ENCODE measurements at places on chromosomes 1 and 21. TPM values are rescaled to one million over a fixed set of nuclear protein-coding genes. Genes with fewer than 3 reads are reported as not detected.

DNA sequence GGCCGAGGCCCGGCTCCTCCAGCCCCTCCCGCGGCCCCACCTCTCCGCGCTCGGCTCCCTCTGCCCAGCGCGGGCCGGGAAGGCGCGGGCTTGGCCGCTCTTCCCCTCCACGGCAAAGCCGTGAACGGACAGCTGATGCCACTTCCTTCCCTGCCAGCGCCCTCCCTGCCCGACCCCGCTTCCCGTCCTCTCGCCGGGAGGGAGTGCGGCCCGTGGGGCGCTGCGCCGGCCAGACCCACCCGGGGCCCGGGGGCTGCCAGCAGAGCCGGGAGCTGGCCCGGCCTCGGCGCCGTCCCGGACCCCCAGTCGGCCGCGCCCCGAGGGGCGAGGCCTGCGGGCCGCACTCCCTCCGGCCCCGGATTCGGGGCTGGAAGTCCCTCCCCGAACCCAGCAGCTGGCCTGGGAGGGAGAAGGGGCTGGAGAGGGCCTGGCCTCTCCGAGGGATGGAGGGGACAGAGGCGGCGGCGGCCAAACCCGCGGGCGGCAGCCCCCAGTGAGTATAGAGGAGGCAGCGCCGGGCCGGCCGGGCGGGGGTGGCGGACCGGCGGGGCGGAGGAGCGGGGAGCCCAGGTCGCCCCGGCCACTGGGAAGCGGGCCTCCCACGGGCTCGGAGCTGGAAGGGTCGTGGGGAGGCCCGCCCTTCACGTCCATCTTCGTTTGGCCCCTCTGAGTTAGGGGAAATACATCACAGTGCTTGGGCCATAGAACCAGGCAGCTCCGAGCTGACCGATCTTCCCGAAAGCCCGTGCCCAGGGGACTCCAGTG lies at the start of gene KIAA1614:
KIAA1614 (plus strand) TSS at position 97 of the 765 bp plus-strand sequence; CDS start at position 444, 347 bp downstream.
- peak; percentile 82 for DNase-seq

- DNase-seq, result no peak
These were observed 123.6 kb upstream of the KCNJ6 start for GRCh38 chr21:38039841-38040240.

DNA sequence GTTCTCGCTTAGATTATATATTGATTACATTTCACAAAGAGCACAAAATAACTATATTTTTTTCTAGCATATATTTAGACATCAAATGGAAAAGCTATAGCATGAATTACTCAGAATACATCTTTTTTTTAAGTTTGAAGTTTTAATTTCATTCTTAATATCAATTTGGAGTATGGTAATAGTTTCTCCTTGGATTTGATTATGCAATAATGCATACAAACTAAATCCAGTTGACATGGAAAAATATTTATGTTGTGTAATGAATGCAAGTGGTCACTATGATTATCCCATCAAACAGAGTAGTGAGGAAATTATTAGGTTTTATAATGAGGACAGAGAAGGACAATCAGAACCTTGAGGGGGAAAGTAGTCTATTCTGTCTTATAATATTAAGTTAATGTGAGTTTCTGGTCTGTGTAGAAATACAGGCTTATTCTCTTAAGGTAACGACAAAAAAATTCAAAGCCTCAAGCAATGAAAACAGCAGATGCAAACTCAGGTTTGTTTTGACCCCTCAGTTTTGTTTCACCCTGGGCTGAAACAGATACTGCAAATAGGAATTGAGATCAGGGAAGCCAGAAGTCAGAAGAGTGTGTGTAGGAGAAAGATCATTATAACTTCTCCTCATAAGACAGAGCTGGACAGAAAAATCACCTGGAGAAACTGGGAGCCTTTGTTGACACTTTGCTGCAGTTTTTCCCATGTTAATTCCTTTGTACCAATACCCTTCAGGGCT lies 23.7 kb downstream of the LRRC8B start:
- DNase-seq, result no peak

GRCh38 chr1:117531222-117531621 lies 74.6 kb upstream of the TENT5C start:
- DNase-seq, result no peak

GRCh38 chr1:22291494-22291893 lies 148.6 kb upstream of the WNT4 start:
- DNase-seq, result no peak

GRCh38 chr1:3034728-3035562 lies 13.7 kb downstream of the ACTRT2 start:
- DNase-seq, result peak; percentile 62

DNA sequence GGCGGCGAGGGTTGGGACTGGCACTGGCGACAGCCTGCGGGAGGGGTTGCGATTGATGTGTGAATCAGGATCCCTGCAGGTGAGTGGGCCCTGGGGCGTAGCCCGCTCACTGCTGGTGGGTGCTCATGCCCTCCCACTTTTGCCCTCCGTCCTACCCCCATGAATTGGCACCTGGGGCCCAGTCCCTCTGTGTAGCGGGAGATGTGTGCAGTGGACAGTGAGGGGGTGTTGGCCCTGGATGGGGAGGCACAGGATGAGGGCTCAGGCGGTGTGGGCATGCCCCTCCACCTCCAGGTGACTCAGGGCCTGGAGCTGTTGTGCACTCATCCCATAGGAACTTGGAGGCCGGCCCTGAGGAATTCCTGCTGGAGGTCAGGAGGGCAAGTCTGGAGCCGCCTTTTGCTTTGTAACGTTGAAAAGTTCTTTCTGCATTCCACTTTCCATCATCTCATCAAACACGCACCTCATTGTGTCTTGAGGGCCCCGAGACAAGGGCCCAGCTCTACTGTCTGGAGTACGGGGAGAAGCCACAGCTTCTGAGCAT lies 3.0 kb downstream of the PEAR1 start:
- DNase-seq, result no peak

- DNase-seq, result no peak
These were observed 151.7 kb downstream of the PCP4 start for GRCh38 chr21:40018871-40019475.

DNA sequence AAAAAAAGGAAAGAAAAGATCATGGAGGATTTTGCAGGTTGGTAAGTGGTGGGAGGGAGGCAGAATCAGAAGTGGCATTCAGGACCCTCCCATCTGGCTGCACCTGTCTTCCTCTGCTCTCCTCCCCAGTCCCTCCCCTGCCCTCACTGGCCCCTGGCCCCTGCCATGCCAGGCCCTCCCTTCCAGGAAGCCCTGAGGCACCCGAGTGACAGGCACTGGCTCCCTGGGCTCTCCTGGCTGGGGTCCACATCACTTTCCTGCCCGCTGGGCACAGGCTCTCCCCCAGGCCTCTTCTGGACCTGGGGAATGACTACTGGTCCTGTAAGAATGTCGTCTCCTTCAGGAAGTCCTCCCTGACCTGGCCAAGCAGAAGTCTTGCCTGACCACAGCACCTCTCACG lies 15.3 kb upstream of the ADARB1 start:
- no peak for DNase-seq

DNA sequence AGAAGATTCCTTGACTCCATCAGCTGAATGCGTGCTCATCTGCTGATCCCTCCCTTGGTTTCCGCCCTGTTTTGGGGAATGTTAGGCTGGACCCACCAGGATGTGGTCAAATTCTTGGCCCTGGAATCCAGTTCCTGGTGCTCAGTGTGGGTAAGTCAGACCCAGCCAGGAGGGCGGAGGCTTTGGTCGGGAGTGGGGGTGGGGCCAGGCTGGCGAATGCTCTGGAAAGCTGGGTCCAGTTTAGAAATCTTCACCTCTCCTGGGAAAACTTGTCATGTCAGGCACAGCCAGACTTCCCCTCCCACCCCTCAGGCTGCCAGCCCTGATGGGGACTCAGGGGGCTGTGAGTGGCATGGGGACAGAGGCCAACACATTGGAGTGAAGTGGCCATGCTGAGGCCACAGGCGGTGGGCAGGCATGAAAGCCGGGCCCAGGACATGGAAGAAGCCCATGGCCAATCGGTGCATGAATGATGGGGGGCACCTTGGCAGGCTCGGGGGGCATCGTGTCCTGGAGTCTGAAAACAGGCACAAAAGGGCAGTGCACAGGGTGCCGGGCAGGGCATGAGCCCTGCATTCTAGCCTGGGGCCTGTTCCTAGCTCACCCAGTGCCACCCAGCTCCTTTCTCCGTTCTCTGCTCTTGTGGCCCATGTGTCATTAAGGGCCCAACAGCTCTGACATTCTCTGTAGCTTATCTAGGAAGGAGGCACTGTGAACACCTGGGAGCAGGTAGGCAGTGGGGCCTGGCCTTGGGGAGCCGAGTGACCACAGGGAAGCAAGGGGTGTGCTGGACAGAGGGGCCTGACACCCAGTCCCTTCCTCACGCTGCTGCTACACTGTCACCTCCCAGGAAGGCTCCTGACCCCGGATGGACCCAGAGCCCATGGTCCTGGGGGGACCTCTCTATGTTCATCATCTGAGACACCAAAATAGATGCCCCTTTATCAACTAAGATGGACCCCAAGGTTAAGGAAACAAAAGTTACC lies 14.6 kb upstream of the PADI1 start:
- no peak for DNase-seq

DNA sequence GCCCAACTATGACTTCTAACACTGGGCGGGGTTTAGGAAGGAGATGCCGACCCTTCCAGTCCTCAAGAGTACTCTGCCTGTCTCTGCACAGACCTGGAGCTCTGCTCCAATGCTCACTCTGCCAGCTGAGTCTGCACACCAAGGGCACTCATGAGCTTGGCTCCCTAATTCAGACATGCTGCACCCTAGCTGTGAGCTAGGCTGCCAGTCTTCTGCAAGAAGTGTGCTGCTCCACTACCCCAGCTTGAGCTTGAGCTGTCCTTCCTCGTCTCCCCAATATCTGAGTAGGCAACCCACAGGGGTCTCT lies 13.2 kb downstream of the TP53BP2 start:
- no peak for DNase-seq

GRCh38 chr1:200886594-200886993 lies 8.1 kb upstream of the INAVA start:
- no peak for DNase-seq

DNA sequence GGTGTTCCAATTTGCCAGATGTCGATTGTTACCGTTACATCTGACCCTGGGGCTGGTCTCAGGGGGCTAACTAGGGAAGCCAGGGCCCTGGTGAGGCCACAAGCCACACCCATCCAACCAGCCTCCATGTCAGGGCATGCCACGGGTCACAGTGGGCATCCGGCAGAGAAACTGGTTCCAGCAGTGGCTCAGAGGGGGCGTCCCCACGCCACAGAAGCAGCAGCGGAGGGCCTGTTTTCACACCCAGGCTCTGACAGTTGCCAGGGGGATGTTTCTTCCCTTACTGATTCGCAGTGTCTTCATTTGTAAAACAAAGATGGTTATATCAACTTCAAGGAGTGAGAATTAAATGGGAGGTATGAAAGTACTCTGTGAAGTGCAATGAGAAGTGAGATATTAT lies 75.0 kb upstream of the COX20 start:
- no peak for DNase-seq

GRCh38 chr1:156690675-156691036 lies 13.4 kb upstream of the NES start:
- no peak for DNase-seq

- DNase-seq, result peak; percentile 62
These were observed 63.7 kb upstream of the ABCG1 start for GRCh38 chr21:42155045-42155855.

DNA sequence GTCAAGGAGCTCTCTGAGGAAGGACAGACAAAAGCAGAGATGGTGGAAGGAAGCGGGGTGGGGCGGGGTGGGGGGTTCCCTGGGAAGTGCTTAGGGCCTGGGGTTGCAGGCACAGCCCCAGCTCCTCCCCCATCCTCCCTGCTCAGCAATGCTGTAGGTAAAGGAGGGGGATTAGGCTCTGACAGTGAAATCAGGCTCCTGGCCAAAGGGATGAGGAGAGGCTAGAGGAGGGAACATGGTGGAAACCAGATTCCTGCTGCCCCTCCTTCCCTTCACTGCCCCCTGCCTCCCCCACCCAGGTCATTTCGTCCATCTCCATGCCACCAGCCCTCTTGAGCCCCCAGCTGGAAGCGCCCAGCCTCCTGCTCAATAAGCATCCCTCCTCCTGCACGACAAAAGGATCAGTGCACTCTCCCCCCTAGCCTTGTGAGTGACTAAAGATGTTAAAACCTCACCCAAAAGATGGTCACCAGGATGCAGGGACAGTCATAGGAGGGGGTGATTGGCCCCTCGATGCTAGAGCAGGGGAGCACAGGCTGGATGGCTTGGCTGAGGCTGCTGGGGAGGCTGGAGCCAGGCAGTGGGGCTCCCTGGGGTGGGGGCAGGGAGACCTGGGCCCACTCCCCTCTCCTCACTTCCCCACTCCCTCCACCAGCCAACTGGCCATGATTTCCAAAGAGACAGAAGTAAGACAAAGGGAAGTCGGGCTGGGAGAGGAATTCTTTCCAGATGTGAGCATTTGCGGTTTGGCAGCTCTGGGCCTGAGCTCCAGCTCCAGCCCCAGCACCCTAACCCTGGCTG lies 2.2 kb upstream of the CRABP2 start:
- no peak for DNase-seq

GRCh38 chr1:183144752-183145151 lies 41.3 kb upstream of the LAMC2 start:
- DNase-seq, result no peak

- DNase-seq, result no peak
These were observed 147.5 kb downstream of the ZC3H11B start for GRCh38 chr1:219465212-219466093.

- no peak for DNase-seq
These were observed 1.6 kb downstream of the THBS3 start for GRCh38 chr1:155205969-155206593.

- DNase-seq, result no peak
These were observed 26.4 kb upstream of the LRIG2 start for GRCh38 chr1:113046569-113046968.

DNA sequence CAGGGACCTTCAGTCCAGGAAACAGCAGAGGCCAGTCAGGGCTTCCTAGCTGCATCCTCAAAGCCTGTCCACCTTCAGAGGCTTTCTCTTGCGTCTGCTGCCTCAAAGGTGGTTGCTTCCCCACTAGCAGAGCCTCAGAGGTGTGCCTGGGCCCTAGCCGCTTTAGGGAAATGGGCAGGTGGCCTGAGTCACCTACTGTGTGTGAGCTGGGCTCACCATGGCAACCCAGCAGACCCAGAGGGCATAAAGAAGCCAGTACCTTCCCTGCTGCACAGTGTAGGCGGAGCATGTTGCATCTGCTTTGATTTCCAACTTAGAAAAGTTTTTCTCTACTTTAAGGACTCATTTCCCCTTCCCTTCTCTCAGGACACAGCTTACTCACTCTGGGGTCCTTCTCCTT lies 12.5 kb downstream of the SLC9A1 start:
- DNase-seq, result no peak

DNA sequence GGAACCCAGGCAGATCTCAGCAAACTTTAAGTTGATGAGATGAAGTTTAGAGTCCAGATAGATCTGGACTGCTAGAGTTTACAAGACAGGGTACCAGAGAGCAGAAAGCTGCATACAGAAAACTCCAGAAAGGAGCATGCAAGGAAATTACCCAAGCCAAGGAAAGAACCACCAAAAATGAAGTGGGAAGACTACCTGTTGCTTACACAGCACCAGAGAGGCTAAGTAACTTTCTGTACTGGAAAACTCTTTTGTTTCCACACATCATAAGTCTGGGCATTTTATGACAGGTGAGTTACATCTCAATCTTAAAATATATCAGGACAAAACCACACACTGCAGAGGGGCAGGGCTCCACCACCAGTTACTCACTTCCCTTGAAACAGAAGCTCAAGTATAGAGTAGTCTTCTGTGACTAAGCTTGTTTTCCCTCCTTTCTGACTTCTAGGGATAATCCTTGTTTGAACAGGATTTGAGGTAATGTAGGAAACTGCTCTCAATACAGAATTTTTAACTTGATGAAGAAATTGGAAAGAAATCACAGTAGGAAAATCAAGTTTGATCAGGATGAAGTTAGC lies 17.4 kb upstream of the GJA9 start:
- no peak for DNase-seq

SPRR2B gene
- not detected for total RNA-seq

CELA3A gene
- total RNA-seq, result not detected

CHODL gene
- 0.57 TPM for total RNA-seq
